ENCODE measurements at places on chromosomes 12 and 14.
A peak's percentile ranks its signal among the peaks of the same experiment; 100 is the strongest.

- no peak for DNase-seq
These were observed 191.8 kb downstream of the C12orf75 start for GRCh38 chr12:105522166-105522825.

- peak; percentile 33 for DNase-seq
These were observed 751 bp downstream of the P3H3 start for GRCh38 chr12:6828781-6829535.

- DNase-seq: no peak
These were observed 481.1 kb downstream of the PCNX1 start for GRCh38 chr14:71388336-71388735.

DNA sequence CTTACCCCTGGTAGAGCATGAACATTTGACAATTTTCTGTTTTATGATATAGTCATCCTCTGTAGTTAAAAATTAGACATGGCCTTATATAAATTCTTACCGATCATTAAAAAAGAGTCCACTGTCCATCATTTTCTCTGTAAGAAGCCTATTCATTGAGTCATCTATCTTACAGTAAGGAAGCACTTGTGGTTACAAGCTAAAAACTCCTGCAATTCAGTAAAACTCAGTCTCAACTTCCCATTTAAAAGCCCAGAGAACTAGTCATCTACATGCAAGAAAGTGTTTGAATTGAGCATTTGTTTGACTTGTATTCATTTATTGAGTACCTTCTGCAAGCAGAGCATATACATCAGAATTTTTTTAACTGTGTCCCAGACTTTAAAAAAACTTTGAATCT lies 63.3 kb downstream of the GTF2A1 start:
- no peak for DNase-seq

- DNase-seq: no peak
These were observed 1.2 kb downstream of the USP30 start for GRCh38 chr12:109053382-109054123.

- DNase-seq: peak; percentile 98
These were observed 7.2 kb upstream of the GPR84 start for GRCh38 chr12:54371328-54372112.

- no peak for DNase-seq
These were observed 116.1 kb upstream of the SLC35F4 start for GRCh38 chr14:57981817-57982560.

DNA sequence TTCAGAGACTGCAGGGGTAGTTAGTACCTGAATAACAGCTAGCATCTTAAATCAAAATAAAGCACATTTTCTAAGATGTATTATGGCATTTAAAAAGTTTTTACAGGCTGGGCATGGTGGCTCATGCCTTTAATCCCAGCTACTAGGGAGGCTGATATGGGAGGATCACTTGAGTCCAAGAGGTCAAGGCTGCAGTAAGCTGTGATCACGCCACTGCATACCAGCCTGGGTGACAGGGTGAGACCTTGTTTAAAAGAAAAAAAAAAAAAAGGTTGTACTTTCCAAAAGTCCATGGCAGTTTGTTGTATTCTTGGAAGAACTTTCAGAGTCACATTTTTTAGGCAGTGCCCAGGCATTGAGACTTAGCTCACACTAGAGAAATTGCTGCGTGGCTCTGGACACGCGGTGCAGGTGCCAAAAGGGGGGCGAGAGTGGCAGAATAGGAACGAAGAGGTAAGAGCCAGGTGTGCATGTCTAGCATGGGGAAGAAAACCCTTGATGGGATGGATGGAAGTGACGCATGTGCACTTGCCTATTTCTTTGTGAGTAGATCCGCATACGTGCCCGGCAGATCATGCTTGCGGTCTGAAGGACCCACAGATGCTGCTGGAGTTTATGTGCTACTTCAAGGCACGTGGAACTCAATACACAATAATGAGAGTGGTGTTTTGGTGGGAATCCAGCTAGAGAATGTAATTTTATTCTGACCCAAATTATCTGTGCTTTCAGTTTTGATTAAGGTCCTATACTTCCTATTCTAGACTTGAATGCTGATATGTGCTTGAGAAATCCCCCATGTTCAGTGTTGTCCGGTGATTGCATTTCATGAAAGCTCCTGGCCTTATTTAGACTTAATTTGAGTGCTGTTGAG lies 11.9 kb downstream of the ANKRD13A start:
- DNase-seq: no peak

DNA sequence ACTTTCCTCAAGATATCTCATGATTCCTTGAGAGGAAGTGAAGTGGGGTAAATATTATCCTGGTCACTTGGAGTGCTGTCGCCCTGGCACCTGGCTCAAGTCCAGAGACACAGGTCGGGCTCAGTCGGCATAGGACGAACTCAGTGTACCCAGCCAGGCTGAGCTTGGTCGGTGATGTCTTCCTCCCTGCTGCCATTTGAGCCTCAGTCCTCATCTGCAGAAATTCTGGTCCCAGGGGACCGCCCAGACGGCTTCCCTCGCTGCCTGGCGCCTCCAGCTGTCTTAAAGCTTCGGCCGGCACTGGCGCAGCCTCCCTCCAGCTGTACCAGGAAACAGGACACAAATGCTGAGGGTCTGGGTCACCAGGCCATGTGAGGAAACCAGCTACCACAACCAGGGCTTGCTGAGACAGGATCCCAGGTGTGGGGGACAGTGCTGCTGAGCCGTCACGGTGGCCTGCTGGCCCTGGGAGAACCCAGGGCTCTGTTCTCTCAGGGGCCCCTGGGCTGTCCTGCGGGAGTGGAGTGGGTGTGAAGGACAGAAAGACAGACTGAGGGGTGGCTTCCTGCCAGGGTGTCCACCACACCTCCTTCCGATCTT lies 5.0 kb upstream of the KLC1 start:
- DNase-seq: peak; percentile 3

DNA sequence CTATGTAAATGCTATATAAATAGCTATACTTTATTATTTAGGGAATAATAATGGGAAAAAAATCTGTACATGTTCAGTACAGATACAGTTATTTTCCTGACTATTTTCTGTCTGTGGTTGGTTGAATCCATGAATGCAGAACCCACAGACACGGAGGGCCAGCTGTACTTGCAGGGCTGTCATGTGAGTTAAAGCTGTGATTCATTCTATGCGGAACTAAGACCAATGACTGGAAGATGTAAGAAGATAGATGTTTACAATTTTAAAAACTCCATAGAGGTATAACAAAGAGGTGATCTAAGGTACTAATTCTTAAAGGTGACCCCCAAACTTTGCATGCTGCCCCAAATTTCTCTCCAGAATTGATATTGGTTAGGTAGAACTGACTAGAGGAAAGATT lies 14.6 kb downstream of the PCNX4 start:
- no peak for DNase-seq

DNA sequence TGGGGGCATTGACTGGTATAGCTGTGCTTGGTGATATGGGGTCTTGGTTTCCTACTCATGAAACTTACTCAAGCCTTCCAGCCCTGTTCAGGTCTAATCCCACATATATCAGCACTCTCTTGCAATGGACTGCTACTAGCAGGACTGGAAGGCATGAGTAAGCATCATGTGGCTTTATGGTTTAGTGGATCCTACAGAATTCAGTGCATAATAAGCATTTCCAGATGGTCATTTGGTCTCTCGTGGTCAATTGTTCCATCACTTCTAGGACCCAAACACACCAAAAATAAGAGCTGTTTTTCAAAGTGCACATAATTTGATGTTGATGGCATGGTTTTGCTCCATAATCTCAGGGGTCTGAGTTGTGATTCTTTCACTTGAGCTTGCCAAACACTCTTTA lies 114.4 kb downstream of the LMNTD1 start:
- DNase-seq: no peak

DNA sequence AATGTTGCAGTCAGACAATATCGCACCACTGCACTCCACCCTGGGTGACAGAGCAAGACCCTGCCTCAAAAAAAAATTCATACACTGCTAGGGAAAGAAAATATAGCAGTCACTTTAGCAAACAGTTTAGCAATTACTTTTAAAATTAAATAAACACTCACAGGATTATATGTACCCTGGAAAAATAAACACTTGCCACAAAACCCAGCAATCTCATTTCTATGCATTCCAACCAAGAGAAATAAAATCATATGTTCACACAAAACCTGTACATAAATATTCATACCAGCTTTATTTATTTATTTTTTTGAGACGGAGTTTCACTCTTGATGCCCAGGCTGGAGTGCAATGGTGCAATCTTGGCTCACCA lies 20.2 kb downstream of the ATXN2 start:
- DNase-seq: no peak

GRCh38 chr14:85958069-85958468 lies 428.1 kb downstream of the FLRT2 start:
- no peak for DNase-seq

- no peak for DNase-seq
These were observed 41.6 kb downstream of the HSD17B6 start for GRCh38 chr12:56804684-56805083.

- DNase-seq: no peak
These were observed 298.4 kb downstream of the NUAK1 start for GRCh38 chr12:105840384-105840783.

GRCh38 chr12:94602024-94602423 lies 48.3 kb downstream of the TMCC3 start:
- DNase-seq: no peak

DNA sequence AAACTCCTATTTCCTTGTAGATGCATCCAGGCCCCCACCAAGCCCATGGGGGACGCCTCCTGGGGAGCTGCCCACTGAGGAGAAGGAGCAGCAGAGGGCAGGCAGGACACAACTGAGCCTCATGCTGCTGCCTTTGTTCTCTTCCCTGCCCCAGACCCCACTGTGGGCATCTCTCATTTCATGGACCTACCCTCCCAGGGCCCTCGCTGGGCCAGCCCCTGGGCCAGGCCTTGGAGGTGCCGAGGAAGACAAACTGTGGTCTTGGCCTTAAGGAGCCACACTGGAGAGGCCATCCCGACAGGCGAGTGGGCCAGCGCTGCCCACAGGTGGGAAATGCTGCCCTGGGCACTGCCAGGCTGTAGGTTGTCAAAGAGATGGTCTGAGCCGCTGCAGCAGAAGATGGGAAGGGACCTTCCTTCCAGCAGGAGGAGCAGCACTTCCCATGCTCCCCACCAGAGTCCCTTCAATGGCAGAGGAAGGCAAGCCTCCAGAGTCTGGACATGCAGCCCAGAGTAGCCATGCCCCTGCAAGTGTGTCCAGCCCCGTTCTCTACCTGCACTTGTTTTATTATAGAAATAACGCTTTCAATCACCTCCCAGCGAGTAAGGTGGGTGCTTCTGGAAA lies 147.4 kb downstream of the BCL11B start:
- DNase-seq: no peak

GRCh38 chr14:33696165-33696564 lies 254.7 kb downstream of the EGLN3 start:
- DNase-seq: no peak

DNA sequence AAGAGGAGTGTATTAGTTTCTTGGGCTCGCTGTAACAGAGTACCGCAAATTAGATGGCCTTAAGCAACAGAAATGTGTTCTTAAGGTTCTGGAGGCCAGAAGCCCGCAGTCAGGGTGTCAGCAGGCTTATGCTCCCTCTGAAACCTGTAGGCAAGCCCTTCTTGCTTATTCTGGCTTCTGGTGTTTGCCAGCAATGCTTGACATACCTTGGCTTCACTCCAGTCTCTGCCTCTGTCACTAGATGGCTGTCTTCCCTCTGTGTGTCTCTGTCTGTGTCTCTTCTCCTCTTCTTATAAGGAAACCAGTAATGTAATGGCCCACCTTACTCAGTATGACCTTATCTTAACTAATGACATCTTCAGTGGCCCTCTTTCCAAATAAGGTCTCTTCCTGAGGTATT lies 85.1 kb downstream of the DERA start:
- peak; percentile 4 for DNase-seq

GRCh38 chr14:81435391-81436295 lies 35.5 kb upstream of the STON2 start:
- peak; percentile 61 for DNase-seq

DNA sequence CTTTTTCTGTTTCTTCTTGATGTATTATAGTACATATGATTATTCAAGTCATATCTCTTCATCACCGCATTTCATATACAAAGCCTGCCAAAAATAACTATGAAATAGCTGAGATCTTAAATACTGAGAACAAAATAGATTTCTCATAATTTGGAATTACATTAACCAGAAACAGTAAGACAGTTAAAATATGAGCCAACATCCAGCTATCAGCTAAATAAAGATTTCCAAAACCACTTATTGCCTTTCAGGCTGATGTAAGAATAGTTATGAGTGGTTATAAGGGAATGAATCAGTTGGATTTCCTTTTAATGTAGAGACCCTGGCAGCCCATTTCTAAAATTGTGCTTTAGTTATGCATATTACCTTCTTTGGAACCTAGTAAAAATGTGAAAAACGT lies 47.4 kb downstream of the TMEM117 start:
- no peak for DNase-seq

DNA sequence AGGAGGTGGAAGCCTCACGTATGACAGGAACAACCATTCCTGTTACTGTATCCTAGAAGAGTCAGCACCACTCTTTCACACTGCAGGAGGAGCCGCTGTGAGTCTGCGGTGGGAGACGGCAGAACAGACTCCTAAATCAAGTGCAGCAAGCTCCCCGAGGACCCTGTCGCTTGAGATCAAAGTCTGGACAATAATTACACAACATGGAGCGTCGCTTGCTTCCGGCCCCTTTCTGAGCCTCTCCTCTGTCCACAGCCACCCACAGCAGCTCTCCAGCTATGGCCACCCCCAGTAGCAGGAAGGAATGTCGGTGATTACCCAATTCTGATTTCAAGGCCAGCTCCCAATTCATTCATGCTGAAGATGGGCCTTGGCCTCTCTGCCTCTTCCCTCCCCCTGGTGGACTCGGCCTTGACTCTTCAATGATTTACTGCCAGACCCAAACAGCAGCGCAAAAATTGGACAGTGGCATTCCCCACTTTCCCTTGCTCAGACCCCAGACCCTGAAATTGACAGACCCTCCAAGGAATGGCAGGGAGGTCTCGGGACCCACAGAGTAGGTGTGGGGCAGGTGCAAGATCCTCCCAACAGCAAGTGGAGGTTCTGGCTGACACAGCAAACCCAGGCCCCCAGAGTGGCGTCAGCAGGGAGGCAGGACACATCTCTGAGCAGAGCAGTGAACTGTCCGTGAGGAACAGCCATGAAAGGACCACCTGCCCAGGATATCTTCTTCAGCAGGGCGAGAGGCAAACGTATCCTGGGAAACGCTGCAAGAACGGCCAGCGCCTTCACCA lies 272.7 kb upstream of the DIO3 start:
- DNase-seq: no peak

DNA sequence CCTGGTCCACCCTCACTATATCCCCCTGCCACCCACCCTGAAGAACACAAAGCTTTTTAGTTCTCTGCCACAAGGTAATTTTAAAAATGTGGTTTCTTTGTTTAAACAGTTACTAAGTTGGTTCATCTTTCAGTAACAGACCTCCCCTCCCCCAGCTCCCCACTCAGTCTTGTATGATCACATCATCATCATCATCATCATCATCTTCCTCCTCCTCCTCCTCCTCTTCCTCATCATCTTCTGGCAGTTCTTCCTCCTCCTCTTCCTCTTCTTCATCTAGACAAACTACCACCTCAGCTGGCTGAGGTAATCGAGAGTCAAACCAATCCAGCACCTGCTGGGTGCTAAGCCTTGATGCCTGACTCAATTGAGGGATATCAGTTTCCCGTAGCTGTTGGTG lies 10.5 kb downstream of the HOMEZ start:
- DNase-seq: no peak

Measured in NCI-H1092 treated with DMSO at 0.1 percent for 48 hours (cell line).